ENCODE measurements at places on chromosomes 13 and 19.

GRCh38 chr13:108795841-108796240 lies 166.4 kb downstream of the MYO16 start:
- H3K4me3 ChIP-seq, result no peak overlapping the region
- peaks cover 6% of the 10 kb centered on the region for H3K36me3 ChIP-seq

DNA sequence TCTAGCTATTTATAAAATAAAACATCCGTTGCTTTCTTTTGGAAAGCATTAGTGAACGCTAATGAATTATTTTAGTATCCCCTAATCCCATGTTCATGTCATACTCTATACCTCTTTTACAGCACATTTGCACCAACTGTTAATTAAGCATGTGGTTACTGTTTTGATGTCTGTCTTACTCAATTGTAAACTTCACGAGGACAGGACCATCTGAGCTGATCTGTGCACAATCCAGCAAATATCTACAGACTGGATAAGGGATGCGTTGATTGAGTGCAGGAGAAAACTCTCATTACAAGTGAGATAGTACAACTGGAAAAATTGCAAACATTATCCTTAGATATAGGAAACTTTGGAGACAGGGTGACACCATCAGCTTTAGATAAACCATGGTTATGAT lies 201.1 kb downstream of the PCDH20 start:
- no peaks in the 10 kb centered on the region for H3K4me1 ChIP-seq
- peaks cover 9% of the 10 kb centered on the region for H3K27me3 ChIP-seq
- no peaks in the 10 kb centered on the region for H3K36me3 ChIP-seq
- H3K4me3 ChIP-seq, result no peak overlapping the region
- no peak overlapping the region for H3K27ac ChIP-seq

- no peaks in the 10 kb centered on the region for H3K36me3 ChIP-seq
- no peak overlapping the region for H3K27ac ChIP-seq
- DNase-seq, result peak; percentile 6
Observed at GRCh38 chr13:101181076-101181685, 235.1 kb downstream of the NALCN start.

- DNase-seq, result peak; percentile 96
- peak overlapping the region; percentile 97 for H3K4me3 ChIP-seq
- H3K4me1 ChIP-seq, result peaks cover 22% of the 10 kb centered on the region
- no peaks in the 10 kb centered on the region for H3K27me3 ChIP-seq
- H3K27ac ChIP-seq, result peak overlapping the region; percentile 99
- H3K36me3 ChIP-seq, result peaks cover 56% of the 10 kb centered on the region
Observed at GRCh38 chr19:38849147-38849859, 483 bp downstream of the HNRNPL start.

DNA sequence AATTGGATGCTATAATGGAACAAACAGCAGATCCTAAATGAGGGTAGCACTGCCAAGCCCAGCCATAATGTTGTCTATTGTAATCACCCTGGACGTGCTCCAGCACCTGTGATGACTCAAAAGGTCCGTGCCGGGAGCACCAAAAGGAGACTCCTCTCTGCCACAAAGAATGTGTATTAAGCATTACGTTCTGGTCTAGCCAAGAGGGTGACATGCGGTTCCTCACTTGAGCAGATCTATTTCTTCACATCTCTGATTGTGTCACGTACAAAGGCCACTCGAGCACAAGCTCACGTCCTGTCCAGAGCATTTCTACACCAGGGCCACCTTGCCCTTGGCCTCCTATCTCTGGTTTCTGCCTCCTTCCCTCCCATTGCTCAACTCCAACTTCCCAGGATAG lies 219.9 kb upstream of the IRS2 start:
- H3K4me1 ChIP-seq, result peaks cover 28% of the 10 kb centered on the region
- no peaks in the 10 kb centered on the region for H3K36me3 ChIP-seq
- H3K4me3 ChIP-seq, result no peak overlapping the region
- H3K27ac ChIP-seq, result peak overlapping the region; percentile 63

DNA sequence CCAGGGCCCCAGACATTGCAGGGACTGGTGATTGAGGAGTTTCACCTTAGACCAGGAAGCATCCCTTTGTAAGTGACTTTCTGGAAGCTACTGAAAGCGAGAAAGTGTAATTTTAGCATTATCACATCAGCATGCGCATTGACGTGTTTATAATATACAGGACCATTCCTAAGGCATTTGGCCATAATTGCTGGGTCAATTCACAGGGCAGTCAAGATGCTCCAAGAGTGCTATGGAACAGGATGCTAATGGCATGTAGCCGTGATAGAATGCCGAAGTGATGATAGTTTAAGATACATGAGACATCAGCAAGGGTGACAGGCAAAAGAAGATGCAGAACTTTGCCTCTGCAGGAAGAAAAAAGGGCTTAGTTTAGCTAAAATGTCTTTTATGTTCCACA lies 347.6 kb upstream of the NBEA start:
- H3K4me3 ChIP-seq, result no peak overlapping the region
- no peak overlapping the region for H3K27ac ChIP-seq
- DNase-seq, result no peak
- no peaks in the 10 kb centered on the region for H3K4me1 ChIP-seq

DNA sequence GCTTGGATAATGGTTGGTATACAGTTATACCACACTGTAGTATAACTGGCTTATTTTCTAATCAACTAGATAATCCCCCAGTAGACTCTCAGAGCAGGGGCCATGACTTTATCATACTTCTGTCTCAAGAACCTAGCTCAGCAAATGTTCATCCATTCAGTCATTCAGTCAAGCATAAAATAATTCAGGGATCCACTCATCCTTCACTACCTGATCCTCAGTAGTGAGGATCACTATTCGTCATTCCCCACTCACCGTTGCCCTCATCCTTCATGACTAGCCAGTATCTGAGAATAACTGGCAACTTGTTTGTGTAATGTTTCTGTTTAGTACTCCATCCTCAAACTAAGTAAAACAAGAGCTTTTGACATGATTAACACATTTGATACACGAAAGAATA lies 77.6 kb downstream of the TSC22D1 start:
- H3K36me3 ChIP-seq, result peaks cover 5% of the 10 kb centered on the region
- no peak overlapping the region for H3K27ac ChIP-seq
- no peak for DNase-seq
- peaks cover 20% of the 10 kb centered on the region for H3K4me1 ChIP-seq
- H3K27me3 ChIP-seq, result no peaks in the 10 kb centered on the region

GRCh38 chr19:31167690-31168089 lies 181.5 kb downstream of the TSHZ3 start:
- no peak for DNase-seq
- H3K27ac ChIP-seq, result no peak overlapping the region
- no peaks in the 10 kb centered on the region for H3K4me1 ChIP-seq
- no peak overlapping the region for H3K4me3 ChIP-seq
- H3K36me3 ChIP-seq, result no peaks in the 10 kb centered on the region

- no peaks in the 10 kb centered on the region for H3K36me3 ChIP-seq
- H3K4me3 ChIP-seq, result no peak overlapping the region
- peaks cover 24% of the 10 kb centered on the region for H3K27me3 ChIP-seq
- DNase-seq, result no peak
Observed at GRCh38 chr13:24008679-24009078, 111.4 kb upstream of the C1QTNF9B start.

- no peaks in the 10 kb centered on the region for H3K4me1 ChIP-seq
- H3K27ac ChIP-seq, result no peak overlapping the region
- no peak for DNase-seq
- H3K36me3 ChIP-seq, result no peaks in the 10 kb centered on the region
- H3K4me3 ChIP-seq, result no peak overlapping the region
Observed at GRCh38 chr13:27005556-27005955, 166.1 kb downstream of the USP12 start.

DNA sequence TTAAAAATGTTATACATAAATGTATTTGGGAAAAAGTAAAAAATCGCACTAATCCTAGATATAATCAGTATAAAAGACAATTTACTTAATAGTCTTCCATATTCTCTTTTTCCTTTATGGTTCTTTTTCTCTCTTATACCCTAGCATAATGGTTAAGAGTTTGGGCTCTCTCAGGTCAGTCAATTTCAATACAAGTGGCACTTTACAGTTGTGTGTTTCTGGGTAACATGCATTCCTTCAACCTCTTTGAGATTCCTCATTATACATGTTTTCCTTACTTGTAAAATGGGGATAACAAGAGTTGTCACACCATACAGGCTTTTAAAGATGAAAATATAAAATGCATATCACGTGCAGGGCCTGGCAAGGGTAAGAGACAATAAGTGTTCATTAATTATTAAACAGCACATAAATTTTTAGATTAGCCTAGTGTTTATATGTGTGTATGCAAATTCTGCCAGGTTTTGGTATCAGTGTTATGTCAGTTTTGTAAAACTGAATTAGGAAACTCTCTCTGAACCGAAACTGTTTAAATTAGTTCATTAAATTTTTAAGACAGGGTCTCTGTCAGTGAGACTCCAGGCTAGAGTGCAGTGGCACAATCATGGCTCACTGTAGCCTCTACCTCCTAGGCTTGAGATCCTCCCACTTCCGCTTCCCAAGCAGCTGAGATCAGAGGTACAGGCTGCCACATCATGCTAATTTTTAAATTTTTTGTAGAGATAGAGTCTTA lies 49.8 kb downstream of the ELF1 start:
- peaks cover 16% of the 10 kb centered on the region for H3K4me1 ChIP-seq
- DNase-seq, result no peak
- no peaks in the 10 kb centered on the region for H3K27me3 ChIP-seq
- H3K4me3 ChIP-seq, result no peak overlapping the region
- H3K36me3 ChIP-seq, result peaks cover 15% of the 10 kb centered on the region

- H3K27ac ChIP-seq, result no peak overlapping the region
- no peak for DNase-seq
- H3K27me3 ChIP-seq, result no peaks in the 10 kb centered on the region
- H3K36me3 ChIP-seq, result no peaks in the 10 kb centered on the region
- H3K4me1 ChIP-seq, result peaks cover 13% of the 10 kb centered on the region
Observed at GRCh38 chr13:93848247-93848646, 621.6 kb downstream of the GPC6 start.

DNA sequence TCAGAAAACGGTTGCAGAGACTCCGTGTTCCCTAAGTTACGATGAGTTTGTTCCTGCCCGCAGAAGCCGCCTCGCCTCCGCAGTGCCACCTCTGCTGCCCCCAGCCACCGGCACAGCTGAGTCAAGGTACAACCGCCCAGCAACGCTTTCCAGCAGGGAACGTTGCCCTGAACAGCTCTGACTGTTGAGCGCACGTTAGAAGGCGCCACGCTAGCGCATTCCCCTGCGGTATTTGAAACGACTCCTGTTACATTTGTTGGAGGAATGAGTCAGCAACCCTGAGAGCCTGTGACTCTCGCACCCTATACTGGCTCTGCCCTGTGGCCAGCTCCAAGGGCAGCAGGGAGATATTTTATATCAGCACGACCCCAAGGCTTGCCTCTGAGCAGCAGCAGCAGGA lies 302.8 kb downstream of the TEX29 start:
- no peaks in the 10 kb centered on the region for H3K4me1 ChIP-seq
- H3K36me3 ChIP-seq, result peaks cover 6% of the 10 kb centered on the region
- H3K27me3 ChIP-seq, result no peaks in the 10 kb centered on the region
- H3K4me3 ChIP-seq, result no peak overlapping the region

GRCh38 chr19:44800461-44800860 lies 8.4 kb upstream of the BCAM start:
- H3K4me3 ChIP-seq, result no peak overlapping the region
- H3K27me3 ChIP-seq, result no peaks in the 10 kb centered on the region
- DNase-seq, result peak; percentile 84
- no peaks in the 10 kb centered on the region for H3K4me1 ChIP-seq

GRCh38 chr13:85597790-85598500 lies 201.3 kb downstream of the SLITRK6 start:
- DNase-seq, result peak; percentile 13
- no peaks in the 10 kb centered on the region for H3K36me3 ChIP-seq
- no peak overlapping the region for H3K4me3 ChIP-seq

DNA sequence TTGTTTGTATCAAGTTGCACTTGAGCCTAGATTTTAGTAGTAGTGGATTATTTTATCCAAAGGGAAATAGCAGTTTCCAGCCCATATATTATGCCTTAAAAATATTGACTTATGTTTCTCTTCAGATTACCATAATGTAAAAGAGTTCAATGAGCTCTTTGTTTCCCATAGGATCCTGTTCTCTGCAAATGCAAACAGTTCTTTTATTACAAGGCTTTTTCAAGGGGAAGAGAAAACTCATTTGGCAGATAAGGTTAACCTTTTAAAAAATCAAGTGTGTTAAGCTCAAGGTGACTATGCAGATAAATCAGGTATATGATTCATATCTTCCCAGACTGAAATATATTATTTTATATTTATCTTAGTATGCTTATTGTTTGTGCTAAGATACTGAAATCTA lies 961.2 kb upstream of the SPRY2 start:
- no peaks in the 10 kb centered on the region for H3K27me3 ChIP-seq
- H3K4me3 ChIP-seq, result no peak overlapping the region
- no peaks in the 10 kb centered on the region for H3K36me3 ChIP-seq
- no peak for DNase-seq
- no peak overlapping the region for H3K27ac ChIP-seq

DNA sequence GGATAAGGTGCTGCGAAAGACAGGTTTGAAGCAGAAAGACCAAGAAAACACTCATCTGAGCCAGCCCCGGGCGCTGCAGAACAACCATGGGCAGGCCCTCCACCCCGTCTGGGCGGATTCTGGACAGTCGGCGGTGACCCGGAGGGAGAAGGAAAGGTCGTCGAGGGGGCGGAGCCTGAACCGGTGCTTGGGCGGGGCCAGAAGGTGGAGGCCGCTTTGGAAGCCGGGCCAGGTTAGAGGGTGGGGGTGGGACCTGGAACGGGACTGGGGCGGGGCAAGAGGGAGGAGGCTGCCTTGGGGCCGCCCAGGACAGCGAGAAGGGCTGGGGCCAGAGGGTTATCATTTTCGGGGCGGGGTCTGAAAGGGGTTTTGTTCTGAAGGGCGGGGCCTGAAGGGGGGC lies 5.0 kb upstream of the ZNF765 start:
- DNase-seq, result no peak
- H3K4me3 ChIP-seq, result no peak overlapping the region
- no peaks in the 10 kb centered on the region for H3K27me3 ChIP-seq

- no peak overlapping the region for H3K27ac ChIP-seq
- H3K27me3 ChIP-seq, result no peaks in the 10 kb centered on the region
- peak; percentile 88 for DNase-seq
- H3K36me3 ChIP-seq, result no peaks in the 10 kb centered on the region
- H3K4me3 ChIP-seq, result peak overlapping the region; percentile 75
Observed at GRCh38 chr19:5826531-5827341, 12.8 kb downstream of the FUT6 start.

- no peak overlapping the region for H3K4me3 ChIP-seq
- no peak overlapping the region for H3K27ac ChIP-seq
- no peaks in the 10 kb centered on the region for H3K36me3 ChIP-seq
- peaks cover 11% of the 10 kb centered on the region for H3K27me3 ChIP-seq
Observed at GRCh38 chr19:47432091-47432490, 12.8 kb upstream of the MEIS3 start.

- H3K4me3 ChIP-seq, result no peak overlapping the region
- no peaks in the 10 kb centered on the region for H3K27me3 ChIP-seq
- DNase-seq, result no peak
- H3K4me1 ChIP-seq, result peaks cover 26% of the 10 kb centered on the region
- no peak overlapping the region for H3K27ac ChIP-seq
Observed at GRCh38 chr13:74865656-74866055, 616.3 kb downstream of the TBC1D4 start.

GRCh38 chr19:46723023-46723461 lies 6.1 kb upstream of the PRKD2 start:
- no peaks in the 10 kb centered on the region for H3K27me3 ChIP-seq
- no peak for DNase-seq
- H3K36me3 ChIP-seq, result peaks cover 54% of the 10 kb centered on the region
- no peak overlapping the region for H3K4me3 ChIP-seq
- H3K27ac ChIP-seq, result no peak overlapping the region

- H3K4me3 ChIP-seq, result peak overlapping the region; percentile 84
- no peak overlapping the region for H3K27ac ChIP-seq
- no peak for DNase-seq
- H3K4me1 ChIP-seq, result peaks cover 27% of the 10 kb centered on the region
Observed at GRCh38 chr19:44848036-44848811, 2.1 kb downstream of the NECTIN2 start.

- H3K27me3 ChIP-seq, result peaks cover 34% of the 10 kb centered on the region
- no peaks in the 10 kb centered on the region for H3K36me3 ChIP-seq
- H3K4me3 ChIP-seq, result no peak overlapping the region
- H3K27ac ChIP-seq, result no peak overlapping the region
- H3K4me1 ChIP-seq, result no peaks in the 10 kb centered on the region
- DNase-seq, result peak; percentile 68
Observed at GRCh38 chr19:17889609-17890214, 18.0 kb downstream of the SLC5A5 start.
